Globus pallidus (tissue), 1 donor: ENCODE measurements at places on chromosomes 2 and 18.

- DNase-seq = no peak
These were observed 25.5 kb upstream of the EXOC6B start for GRCh38 chr2:72851333-72851732.

- no peak for DNase-seq
These were observed 47.3 kb downstream of the LDLRAD4 start for GRCh38 chr18:13265911-13266217.

- DNase-seq = no peak
These were observed 568.9 kb upstream of the ACVR2A start for GRCh38 chr2:147275943-147276342.

DNA sequence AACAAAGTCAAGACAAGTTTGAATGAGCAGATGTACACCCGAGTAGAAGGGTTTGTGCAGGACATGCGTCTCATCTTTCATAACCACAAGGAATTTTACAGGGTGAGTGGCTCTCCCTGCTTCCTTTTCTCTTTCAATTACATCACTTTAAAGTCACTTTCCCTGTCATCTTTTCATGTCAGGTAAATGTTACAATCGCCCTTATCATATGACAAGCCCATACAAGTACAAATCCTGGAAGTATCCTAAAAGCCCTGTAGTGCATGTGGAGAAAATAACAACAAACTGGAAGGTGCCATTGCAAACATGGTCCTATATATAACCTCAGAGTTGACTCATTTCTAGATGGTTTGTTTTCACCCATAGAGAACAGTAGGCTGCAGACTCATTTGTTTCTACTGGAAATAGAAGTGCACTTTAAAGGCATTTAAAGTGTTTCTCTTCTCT, 126.0 kb downstream of the SP100 start:
- no peak for DNase-seq

DNA sequence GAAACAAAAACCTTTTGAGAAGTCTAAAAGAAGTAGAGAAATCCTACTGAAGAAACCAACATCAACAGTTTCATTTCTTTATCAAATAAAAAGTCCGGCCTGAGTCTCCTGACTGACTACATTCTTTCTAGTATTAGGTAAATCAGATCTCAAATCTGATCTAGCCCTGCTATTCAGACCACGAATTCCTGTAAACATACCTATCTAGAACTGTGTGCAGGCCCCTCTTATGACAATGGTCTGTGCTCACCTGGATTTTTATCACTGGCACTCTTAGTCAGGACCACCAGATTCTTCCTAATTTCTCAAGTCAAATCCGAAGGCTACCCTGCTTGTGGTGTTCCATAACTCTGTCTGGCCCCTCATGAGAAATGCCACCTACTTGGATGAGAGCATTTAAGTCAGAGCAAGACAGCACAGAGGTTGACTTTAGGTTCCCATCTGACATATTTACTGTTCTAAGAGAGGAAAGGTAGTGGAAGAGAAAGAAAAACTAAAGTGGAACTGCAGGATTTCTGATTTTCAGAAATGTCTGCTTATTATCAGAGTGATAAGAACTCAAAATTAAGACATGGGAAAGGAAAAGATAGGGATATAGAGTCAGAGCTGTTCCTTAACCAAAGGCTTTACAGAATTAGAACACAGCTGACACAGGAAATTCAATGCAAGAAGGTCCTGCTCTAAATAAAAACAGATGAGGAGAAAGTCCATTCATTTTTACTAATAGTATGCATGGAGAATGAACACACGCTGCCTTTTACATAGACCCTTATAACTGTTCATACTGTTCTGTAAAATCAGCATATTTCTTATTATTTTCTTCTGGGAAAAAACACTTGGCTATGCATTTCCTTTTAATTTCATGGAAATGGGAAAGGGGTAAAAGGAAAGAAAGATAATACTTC, 56.5 kb downstream of the SLC8A1 start:
- DNase-seq = no peak

DNA sequence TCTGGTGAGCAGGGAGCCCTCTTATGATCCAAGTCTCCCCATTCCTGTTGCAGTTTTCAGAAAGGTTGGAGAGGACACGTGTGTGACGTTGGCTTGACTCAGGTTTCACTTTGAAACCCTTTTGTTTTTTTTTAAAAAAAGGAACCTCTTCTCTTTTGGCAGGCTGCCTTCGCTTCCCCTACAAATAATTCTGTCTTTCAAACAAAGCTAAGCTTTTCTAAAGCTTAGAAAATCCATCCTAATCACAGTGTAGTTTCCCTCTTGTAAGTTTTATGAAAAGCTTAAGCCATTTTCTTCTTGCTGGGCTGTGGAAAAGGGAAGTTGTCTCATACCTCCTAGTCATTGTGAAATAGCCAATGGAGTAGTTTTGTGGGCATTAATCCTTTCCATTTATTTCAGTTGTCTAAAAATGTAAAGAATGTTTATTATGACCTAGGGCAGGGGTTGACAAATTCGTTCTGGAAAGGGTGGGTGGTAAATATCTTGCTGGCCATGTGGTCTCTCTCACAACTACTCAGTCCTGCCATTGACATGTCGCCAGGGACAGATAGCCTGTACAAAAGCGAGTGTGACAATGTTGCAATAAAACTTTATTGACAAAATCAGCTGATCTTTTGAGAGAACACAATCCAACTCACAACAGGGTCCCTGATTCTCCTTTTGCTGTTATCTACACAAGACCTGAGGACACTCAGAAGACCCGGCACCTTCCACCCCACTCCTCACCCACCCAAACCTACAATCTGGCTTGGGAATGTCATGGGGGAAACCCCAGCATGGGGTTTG, 878.8 kb downstream of the RNF144A start:
- no peak for DNase-seq

DNA sequence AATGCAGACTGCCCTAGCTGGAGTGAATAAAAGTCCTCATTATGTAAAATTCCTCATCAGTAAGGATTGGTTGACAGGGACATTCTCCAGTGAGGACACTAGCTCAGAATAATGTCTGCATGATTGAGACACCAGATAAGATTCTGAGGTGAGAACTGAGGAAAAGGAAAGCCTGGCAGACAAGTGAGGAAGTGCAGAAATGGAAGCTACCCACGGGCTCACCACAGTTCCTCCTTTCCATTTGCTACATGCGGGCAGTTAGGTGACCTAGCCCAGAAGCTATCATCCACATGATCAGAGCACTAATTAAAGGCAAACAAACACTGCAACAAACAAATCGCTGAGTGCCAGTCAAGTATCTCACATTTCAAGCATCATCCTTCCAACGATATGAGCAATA, 27.7 kb downstream of the NETO1 start:
- no peak for DNase-seq

GRCh38 chr2:187976259-187976985, 315.3 kb upstream of the GULP1 start:
- DNase-seq = no peak

DNA sequence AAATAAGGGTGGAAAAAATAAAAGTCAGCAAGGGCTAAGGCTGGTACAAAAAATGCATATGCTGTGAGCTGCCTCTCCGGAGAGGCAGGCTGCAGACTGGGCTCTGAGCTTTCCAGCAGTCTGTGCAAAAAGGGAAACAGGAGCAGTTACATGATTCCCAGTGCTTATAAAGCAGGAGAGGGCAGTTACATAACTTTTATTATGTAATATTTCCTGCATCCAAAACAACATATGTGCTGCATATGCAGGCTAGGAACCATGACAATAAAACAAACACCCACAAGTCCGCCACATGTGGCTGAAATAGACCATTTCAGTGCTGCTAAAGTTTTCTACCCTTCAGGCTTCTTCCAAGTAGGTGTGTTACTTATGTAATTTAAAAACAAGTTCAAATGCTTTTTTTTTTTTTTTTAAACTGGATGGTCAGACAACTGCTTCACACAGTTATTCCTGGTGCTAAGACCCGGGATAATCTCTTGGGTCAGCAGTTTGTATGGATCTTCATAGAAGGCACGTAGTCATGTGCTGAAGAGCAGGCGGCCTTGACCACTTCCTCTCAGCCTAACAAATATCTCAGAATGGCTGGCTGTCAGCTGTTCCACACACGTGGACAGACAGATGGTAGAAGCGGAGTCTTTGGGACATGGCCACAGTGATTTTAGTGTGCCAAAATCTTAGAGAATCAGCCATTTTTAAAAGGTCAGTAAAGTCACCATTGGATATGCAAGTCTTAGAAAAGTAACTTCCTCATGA, 43.5 kb downstream of the ARMC9 start:
- DNase-seq = peak; percentile 20

DNA sequence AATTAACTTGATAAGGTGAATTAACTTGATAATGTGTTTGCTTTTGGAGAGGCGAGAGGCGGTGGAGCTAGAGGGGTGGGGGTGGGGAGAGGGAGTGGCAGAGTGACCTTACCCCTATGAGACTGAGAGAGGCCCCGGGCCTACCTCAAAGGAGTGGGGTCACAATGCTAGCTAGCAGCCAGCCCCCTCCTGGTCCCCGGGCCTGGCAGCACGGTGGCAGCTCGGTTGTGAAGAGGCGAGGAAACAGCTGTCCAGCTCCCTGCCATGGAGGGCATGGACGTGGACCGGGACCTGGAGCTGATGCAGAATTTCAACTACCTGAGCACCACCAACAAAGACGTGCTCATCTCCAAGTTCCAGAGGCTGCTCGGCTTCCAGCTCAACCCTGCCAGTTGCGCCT, 123.9 kb downstream of the RGPD3 start:
- DNase-seq = no peak

GRCh38 chr18:3456686-3457069, 6.7 kb downstream of the TGIF1 start:
- no peak for DNase-seq

DNA sequence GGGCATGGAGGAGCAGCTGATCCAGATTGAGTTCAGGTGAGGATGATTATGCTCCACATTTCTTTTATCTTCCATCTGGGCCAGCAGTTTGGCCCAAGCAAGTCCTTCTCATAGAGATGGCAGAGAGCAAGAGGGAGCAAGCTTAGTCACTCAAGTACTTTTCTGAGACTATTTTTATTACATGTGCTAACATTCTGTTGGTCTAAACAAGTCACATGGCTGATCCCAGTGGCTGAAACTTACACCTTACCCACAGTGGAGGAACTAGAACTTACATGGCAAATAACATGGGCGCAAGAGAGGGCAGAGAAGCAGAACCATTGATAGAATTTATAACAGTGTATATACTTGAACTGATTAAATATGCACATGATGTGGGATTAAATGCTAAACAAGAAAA, 105.7 kb downstream of the KYNU start:
- DNase-seq = no peak

DNA sequence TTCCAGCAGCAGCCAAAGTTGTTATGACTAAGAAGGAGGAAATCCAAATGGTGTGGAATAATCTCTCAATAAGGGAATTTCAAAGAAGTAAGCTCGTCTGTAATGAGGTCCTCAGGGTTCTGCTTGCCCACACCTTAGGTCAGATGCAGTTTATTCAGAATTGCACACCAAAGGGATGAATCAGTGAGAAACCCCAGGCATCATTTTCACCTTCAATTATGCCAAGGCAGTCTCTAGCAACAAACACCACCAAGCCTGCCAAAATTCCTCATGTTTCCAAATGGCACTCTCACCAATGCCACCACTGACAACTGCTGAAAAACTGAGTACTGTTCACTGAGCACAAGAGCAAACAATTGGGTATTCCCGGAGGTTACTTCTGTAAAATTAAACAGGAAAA, 43.6 kb downstream of the KCNG3 start:
- no peak for DNase-seq

GRCh38 chr2:43531251-43531650, 64.6 kb downstream of the THADA start:
- no peak for DNase-seq

GRCh38 chr2:181985632-181986205, at the start of gene PPP1R1C:
PPP1R1C (plus strand) TSS chr2:181985853; CDS start chr2:181986111, 258 bp downstream.
- DNase-seq = peak; percentile 72

- no peak for DNase-seq
These were observed 300.3 kb downstream of the AGPS start for GRCh38 chr2:177692783-177693269.

- no peak for DNase-seq
These were observed 252.5 kb downstream of the ETAA1 start for GRCh38 chr2:67649331-67650261.

- no peak for DNase-seq
These were observed at the start of gene GYPC for GRCh38 chr2:126655500-126656430. GYPC (plus strand) TSS chr2:126656158; CDS start chr2:126656264, 106 bp downstream.

DNA sequence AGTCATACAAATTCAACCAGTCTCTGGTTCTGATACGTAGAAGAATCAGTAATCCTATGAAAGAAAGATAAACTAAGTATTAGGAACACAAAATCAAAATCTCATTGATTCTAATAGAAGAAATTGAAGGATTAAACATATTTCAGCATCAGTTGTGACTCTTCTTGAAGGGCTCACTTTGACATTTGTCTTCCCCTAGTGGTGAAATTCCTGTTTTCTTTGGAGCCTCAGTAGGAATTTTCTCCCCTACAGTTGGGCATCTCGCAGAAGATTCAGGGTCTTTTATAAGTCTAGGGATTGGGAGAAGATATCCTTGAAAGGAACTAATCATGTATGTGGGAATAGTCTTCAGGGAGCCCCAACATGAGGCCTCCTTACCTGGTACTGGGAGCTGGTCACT, 2.8 kb upstream of the CRYGB start:
- no peak for DNase-seq

DNA sequence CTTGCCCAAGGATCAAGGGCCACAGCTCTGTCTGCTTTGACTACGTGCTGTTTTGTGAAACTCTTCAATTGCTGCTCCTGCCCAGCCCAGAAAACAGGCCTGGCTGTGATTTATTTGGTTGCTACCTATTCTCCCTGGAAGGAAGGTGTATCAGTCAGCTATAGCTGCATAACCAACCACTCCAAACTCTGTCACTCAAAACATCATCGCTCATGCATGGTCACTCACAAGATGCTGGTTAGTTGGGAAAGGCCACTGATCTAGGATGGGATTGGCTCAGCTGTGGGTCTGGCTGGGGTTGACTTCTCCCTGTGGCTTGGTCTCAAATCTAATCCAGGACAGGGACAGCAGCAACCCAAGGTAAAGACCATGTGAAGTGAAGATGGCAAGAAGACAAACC, 14.6 kb downstream of the TEX51 start:
- no peak for DNase-seq

GRCh38 chr2:161166538-161167409, 6.5 kb downstream of the TANK start:
- no peak for DNase-seq

DNA sequence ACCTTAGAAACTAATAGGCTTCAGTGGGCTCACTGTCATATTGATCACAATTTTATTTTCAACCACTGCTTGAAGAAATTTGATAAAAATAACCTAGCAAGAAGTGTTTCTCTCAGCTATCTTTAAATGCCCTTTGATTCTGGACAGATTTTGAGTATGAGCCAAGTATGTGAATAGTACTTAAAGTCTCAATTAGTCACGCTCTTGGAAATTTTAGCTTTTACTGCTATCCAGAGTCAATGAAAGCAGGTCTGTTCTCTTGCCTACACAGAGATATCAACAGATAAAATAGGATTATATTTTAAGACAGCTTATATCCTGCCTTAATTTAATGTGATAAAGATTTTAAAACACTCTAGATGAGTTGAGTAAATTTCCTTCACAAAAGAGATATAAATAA, 337.3 kb downstream of the CBLN2 start:
- no peak for DNase-seq

DNA sequence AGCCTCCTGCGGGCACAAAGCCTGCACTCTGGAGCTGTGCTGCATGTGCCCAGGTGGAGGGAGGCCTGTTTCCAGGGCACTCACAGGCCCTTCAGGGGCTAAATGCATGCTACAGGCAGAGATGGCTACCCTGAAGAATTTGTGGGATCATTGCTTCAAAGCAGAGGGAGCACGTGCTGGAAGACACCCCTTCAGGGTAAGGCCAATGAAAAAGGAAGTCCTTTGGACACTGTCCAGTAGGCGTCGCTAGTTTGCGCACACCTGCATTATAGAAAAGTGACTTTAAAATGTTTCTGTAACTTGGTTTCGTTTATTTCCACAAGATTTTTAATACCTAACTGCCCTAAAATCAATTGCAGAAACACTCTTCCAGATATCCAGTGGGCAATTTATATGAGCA, 325.3 kb downstream of the ZNF516 start:
- no peak for DNase-seq
